GM04504 (cell line): ENCODE measurements at places on chromosomes 16 and 17.
A peak's percentile ranks its signal among the peaks of the same experiment; 100 is the strongest.

- no peak for DNase-seq
Observed at GRCh38 chr17:48515925-48516900, 14.6 kb downstream of the HOXB1 start.

- DNase-seq = no peak
Observed at GRCh38 chr16:1119766-1120576, 23.9 kb upstream of the C1QTNF8 start.

DNA sequence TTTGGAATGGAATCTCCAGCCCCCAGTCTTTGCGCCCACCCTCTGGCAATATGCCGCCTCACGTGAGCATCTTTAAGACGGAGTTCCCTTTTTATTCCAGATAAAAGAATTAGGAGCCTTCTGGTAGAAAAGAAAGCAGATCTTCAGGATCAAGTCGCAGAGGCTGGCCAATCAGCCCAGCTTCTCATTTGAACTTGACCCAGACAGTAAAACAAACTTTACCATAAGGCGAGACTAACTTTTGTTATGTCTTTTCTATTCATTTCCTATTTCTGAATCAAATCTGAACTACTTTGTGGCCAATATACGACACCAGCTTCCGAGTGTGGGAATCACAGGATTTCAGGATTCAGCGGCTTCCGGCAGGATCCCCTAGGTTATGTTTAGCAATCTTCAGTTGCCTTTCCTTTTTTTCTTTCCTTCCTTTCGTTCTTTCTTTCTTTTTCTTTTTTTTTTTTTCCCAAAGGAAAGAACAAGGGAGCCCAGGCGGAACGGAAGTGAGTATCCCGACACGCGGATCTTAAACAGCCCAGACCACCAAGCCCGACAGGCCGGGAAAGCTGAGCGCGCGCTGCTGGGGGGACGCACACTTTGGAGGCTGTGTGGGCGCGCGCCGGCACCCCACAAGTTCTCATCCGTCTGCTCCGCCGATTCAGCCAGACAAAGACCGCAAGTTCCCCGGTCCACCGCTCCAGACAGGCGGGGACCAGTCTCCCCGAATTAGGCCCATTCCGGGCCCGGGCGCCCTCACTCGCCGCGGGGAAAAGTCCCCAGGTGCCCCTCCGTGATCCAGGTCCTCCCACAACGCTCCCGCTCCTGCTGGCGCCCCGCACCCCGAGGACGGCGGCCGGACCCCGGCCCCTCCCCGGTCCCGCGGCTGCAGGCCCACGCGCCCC is 633 bp downstream of the TBC1D16 start:
- DNase-seq = no peak

- no peak for DNase-seq
Observed at GRCh38 chr17:75950855-75951554, 10.2 kb upstream of the FBF1 start.

GRCh38 chr17:8283356-8283755 is 5.1 kb upstream of the RANGRF start:
- no peak for DNase-seq

- DNase-seq = peak; percentile 28
Observed at GRCh38 chr17:79937391-79938335, 98.0 kb downstream of the TBC1D16 start.

DNA sequence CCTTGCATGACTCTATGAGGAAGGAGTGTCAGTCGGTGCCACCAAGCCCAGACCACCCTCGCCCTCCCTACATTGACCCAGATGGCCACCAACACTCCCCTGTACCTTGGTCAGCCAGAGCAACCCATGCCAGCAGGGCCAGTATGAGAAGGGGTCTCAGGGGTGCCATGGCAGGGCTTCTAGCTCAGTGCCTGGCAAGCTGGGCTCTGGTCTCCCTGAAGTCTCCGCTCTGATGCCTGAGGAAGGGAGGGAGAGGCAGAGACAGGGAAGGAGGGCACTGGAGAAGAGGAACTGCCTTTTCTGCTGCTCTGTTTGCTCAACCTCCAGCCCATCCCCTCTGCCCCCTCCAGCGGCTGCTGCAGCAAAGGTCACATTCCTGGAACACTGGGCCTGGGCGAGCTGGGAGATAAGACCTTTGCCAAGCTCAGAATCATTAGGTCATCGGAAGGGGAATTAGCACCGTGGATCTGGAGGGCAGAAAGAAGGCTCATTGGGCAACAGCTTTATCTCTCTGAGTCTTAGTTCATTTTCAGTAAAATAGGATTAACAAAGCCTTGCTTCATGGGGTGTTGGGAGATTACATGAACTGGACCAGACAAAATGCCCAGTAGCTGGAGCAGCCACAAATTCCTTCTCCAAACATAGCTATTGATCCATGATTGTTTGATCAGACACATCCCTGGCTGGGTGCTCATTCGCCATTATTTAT is at the start of gene VTN:
Gene VTN, minus strand, starts transcription at position 273 of the 709 bp plus-strand sequence. Its CDS starts 104 bp downstream, at position 169.
- DNase-seq = no peak

GRCh38 chr16:85863384-85863774 is 35.6 kb upstream of the IRF8 start:
- no peak for DNase-seq

DNA sequence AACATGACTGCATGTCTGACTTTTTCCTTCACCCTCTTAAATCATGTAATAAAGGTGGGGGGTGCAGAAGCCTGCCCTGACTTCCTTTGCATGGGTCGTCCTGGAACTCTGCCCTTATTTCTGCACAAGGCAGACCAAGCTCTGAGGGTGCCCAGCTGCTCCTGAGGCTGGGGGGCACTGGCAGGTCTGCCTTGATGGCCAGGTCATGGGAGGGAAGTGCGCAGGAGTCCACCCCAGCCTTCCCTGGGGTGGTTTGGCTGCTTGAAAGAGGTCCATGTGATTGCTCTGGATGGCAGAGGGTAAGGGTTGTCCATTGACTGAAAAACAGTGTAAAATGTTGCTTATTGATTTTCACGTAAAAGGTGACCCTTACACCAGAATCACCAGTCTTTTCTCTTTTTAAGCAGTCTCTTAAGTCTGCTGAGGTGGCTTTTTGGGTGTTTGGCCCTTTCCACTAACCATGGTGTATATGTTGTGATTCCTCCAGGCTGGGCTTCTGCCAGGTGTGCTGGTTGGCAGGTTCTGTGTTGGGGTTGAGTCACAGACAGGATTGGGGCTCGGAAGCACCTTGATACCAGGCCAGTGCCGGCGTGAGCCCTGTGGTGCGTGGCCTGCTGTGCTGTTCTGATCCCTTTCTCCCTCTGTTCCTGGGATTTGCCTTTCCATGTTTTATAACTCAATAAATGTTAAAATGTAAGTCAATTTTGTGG is 19.4 kb downstream of the DHX38 start:
- DNase-seq = no peak

DNA sequence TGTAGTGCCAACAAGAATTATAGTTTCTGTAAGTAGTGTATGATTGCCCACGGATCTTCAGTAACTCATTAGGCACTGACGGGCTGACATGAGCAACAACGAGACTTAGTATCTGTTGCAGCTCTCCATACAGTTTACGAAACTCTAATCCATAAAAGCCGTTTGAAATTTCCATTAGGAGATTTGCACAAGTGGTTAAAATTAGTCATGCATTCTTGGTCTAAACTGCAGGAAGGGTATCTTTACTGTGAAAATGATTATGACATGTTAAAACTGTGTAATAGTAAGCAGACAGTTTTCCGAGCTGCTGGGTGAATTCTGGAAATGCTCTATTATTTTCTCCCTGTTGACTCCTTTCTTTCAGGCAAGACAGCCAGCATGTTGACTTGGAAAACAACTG is 605.0 kb downstream of the WWOX start:
- DNase-seq = peak; percentile 6

DNA sequence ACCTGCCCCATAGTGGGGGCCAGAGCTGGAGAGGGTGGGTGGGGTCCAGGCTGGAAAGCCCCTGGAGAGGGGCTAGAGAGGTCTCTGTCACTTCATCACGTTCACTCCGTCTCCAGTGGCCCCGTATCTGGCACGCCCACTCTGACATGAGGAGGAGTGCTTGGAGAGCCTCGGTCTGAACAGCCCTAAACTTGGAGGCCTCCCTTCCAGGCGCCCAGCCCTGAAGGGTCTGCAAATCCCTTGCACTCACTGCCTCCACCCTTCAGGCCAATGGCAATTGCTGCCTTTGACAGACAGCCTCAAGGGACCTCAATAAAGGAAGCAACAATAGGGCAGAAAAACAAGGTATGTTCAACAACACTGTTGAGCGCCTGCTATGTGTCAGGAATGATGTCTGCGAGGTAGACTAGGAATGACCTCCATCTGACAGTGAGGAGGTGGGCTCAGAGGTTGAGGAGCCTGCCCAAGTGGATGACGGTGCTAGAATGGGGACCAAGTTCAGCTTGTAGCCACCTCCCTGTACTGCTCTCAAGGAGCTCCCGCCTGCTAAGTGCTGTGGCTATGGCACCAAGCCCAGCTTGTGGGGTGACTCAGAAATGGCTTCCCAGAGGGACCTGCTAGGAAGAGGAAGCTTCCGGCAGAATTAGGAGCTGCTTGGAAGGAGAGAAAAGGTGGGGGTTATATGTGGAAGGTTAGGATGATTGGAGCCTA is 2.9 kb upstream of the EPX start:
- peak; percentile 78 for DNase-seq

- no peak for DNase-seq
Observed at GRCh38 chr16:76303637-76304314, 26.6 kb downstream of the CNTNAP4 start.

GRCh38 chr16:66369055-66369592 is 2.6 kb downstream of the CDH5 start:
- no peak for DNase-seq

- no peak for DNase-seq
Observed at GRCh38 chr17:57899391-57899790, 49.5 kb upstream of the MRPS23 start.

DNA sequence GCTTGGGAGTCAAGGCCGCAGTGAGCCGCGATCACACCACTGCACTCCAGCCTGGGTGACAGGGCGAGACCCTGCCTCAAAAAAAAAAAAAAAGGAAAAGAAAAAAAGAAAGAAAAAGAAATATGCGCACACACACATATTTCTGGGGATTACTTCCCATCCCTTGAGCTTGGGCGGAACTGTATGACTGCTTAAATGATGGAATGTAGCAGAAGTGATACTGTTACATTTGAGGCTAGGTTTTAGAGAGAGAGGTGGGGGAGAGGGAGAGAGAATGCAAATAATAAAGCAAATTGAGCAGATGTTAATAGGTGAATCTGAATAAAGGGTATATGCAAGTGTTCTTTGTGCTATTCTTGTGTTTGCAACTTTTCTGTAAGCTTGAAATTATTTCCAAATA is 12.0 kb upstream of the USP32 start:
- no peak for DNase-seq

GRCh38 chr17:13601776-13602551 is at the start of gene HS3ST3A1:
HS3ST3A1 (minus strand) TSS chr17:13601929; CDS start chr17:13601129, 800 bp downstream.
- DNase-seq = no peak

- DNase-seq = no peak
Observed at GRCh38 chr16:87602821-87603683, 744 bp downstream of the JPH3 start.

DNA sequence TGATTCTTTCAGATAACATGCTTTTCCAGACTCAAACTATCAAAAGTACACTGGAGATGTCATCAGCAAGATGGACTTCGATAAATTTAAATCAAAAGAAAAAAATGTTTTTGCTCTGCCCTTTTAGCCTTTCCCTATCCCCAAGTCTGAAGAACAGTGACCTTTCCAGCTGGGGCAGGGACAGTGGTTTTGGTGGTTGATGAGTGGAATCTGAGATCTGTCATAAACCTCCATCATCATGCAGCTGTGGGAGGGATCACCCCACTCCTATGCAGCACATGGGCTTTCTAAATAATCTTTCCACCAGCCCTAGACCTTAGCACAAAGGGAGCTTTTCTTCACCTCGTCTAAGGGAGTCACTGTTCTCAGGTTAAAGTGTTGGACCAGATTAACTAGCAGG is 869.5 kb upstream of the SOX9 start:
- DNase-seq = no peak

DNA sequence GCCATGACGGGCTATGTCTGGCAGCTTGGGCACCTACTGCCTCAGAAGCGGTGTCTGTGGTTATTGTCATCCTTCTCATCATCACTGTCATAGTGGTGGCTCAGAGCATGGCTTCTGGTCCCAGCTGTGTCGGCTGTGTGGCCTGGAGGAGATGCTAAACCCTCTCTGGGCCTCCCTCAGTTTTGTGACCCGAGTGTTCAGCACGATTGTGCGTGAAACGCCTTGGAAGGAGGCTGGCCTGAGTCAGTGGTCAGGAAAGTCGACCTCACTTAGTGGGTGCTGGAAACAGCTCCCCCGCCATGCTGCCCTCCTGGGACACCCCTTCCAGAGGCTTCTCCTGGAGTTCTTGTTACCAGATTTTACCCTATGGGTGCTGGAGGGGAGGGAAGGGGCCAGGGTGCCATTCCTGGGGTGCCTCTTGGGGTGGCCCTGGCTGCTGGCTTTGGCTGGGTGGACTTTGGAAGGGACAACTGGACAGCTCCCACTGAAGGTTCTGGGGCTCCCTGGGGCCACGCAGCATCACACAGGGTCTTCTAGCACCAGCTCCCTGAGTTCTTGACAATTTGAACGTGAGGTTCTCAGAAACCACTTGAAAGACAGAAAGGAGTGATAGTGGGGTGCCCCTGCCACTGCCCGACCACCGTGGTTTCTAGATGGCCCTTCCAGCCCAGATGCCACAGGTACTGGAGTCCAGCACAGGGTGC is 226.5 kb upstream of the GSE1 start:
- no peak for DNase-seq

- DNase-seq = no peak
Observed at GRCh38 chr16:79081297-79082066, 519.1 kb downstream of the MAF start.

DNA sequence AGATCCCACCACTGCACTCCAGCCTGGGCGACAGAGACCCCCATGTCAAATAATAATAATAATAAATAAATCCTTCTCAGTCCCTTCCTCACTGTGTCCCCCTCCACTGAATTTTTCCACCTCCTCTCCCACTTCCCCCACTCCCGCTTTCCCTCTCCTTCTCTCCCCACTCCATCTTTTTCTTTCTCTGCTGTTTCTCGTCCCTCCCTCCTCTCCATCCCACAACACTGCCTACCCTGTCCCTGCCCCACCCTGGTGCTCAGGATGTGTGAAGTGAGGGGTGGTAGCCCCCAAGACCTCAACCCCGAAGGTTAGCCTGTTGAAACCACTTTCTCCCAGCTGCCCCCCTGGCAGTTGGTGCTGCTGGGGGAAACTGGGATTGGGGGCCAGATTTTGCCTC is 34.4 kb upstream of the STH start:
- no peak for DNase-seq

GRCh38 chr16:68487203-68487514 is 38.9 kb upstream of the SMPD3 start:
- DNase-seq = no peak

DNA sequence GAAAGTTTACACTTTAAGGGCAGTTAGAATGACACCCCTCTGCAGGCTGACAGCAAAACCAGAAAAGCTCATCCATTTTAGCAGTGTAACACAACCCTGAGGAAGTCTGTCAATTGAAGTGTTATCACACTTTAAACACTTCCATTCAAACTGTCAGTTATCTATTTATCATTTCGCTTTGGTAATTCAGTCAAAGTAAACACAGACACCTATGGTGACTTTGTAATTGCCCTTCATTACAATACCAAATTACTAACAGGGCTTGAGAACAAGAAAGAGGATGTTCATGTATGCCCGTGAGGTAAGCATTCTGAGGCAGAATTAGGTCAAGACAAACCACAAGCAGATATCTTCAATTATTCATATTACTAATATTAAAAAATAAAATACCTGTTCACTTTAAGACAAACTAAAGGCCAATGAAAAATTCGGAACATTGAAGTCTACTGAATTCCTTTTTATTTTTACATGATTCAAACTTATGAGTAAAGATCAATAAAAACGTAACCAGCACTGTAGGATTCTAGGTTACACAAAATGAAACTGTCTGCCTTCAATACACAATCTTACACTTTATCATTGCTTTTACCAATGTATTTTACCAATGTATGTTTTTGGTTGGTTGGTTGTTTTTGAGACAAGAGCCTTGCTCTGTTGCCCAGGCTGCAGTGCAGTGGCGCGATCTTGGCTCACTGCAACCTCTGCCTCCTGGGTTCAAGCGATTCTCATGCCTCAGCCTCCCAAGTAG is 57.1 kb downstream of the BRIP1 start:
- DNase-seq = no peak
